Aorta (tissue), 5 donors: ENCODE measurements at places on chromosomes 1 and 21. TPM values are rescaled to one million over a fixed set of nuclear protein-coding genes. Genes with fewer than 3 reads are reported as not detected.

DNA sequence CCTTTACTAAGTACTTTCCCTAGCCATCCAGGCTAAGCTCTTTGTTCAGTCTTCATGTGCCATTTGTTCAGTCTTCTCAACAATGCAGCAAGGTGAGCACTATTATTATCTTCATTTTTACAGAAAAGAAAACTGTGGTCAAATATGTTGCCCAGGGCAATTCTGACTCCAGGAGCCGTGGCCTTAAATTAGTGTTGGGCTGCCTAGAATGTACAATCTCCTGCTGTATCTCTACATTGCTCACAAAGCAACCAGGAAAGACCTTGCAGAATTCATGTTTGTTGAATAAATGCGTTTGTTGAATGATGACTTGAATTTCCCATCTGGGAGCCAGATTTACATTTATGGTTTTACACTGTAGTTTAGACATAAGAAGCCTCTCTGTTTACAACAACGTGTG is 14.2 kb downstream of the CD101 start:
- DNase-seq = no peak

- DNase-seq = no peak
Observed at GRCh38 chr21:37548521-37548981, 182.0 kb downstream of the DYRK1A start.

- peak; percentile 36 for DNase-seq
Observed at GRCh38 chr1:204705888-204706837, 20.6 kb upstream of the LRRN2 start.

DNA sequence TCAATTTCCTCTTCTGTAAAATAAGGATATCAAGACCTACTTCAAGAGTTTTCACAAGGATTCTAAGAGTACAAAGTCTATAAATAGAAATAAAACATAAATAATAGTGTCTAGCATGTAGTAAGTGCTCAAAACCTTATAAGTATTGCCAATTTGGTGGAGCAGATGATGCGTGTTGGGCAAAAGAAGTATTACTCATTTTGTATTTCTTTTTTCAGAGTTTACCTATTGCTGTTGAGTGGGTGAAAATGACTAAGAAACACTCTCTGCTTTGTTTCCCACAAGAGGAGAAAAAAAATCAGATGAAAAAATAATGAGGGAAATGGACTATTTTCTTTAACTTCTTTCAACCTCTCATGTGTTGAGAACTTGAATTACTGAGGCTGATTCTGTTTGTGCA is 103.3 kb upstream of the KCNK2 start:
- no peak for DNase-seq

GRCh38 chr1:201553496-201554189 is 14.7 kb downstream of the NAV1 start:
- no peak for DNase-seq

DNA sequence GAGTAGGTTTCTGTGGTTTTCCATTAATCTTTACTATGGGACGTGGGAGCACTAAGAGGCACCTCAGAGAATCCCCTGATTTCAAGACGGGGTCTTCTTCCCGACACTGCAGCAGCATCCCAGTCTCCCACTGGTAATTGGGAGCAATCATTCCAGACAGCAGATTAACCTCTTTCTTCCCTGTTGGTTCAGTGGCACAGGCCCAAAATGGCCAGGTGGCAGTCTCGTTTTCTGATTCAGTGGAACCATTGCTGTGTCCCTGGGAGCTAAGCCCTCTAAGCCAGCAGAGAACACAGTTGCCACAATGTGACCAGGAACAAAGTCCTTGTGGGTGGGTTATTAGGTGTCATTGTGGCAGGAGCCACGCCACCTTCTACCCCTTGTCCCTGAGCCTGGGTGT is 342.1 kb downstream of the MATN1 start:
- no peak for DNase-seq

GRCh38 chr21:33496345-33496744 is 4.8 kb upstream of the DNAJC28 start:
- no peak for DNase-seq

GRCh38 chr1:151837197-151837596 is 2.4 kb downstream of the C2CD4D start:
- no peak for DNase-seq

DNA sequence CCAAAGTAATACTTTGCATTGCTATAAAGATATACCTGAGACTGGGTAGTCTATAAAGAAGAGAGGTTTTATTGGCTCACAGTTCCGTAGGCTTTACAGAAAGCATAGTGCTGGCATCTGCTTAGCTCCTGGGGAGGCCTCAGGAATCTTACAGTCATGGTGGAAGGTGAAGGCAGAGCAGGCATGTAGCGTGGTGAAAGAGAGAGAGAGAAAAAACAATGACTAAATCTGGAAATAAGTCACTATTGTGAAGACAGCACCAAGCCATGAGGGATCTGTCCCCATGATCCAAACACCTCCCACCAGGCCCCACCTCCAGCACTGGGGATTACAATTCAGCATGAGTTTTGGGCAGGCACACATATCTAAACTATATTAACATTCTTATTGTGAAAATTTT is 30.4 kb downstream of the SLC30A7 start:
- DNase-seq = no peak

DNA sequence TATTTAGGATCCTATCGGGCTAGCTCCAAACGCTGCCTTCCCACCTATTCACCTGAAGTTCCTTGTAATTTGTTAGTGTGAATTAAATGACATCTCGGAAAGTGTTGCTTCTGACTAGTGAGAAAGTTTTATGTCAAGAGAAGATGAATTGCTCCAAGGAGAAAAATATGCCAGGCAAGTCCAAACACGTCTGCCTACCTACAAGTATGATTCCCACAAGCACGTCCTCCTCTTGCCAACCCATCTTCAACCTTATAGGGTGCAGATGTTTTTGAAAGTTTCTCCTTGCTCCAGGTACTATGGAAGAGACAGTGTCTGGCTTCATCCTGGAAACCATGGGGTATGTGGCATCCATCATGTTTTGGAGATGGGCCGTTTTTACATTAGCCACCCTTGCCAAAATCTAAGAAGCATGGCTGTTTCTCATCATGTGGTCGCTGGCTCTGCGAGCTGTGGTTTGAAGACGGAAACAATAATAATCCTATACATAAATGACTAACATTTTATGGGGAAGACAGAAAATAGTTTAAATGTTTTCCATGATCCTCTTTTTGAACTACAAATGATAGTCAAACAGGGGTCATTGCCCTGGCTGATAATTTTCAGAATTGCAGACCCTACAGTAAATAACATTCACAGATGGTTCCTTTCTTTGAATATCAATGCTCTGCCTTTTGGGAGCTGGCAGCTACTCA is 505.8 kb downstream of the SMYD3 start:
- no peak for DNase-seq

- DNase-seq = no peak
Observed at GRCh38 chr21:28229814-28230213, 762.9 kb downstream of the LTN1 start.

DNA sequence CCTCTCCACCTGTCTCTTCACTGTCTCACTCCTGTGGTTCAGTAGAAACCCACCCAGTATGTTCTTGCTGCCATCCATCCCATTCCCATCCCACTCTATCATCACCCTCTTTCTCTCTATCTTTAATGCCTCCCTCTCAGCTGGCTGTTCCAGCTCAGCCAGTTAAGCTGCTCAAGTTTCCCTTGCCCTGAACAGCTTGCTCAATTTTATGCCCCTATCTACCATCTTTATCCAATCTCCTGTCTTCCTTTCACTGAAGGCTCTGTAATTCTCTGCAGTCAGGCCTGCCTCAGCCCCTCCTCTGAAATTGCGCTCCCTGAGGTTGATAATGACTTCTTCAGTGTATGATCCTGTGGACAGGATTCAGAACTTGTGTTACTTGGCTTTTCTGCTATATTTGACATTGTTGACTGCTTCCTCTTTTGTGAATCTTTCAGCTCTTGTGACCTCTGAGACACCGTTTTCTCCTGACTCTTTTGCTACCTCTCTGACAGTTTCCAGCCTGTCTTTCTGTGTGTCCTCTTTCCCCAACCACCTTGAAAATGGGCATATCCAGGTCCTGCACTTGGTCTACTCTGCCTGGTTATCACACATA is 13.9 kb upstream of the BCAR3 start:
- no peak for DNase-seq

- DNase-seq = peak; percentile 64
Observed at GRCh38 chr1:235073331-235073967, 55.2 kb downstream of the TOMM20 start.

GRCh38 chr1:48870596-48870995 is 93.9 kb upstream of the BEND5 start:
- no peak for DNase-seq

- DNase-seq = no peak
Observed at GRCh38 chr1:109578947-109579443, 30.6 kb downstream of the GNAI3 start.

DNA sequence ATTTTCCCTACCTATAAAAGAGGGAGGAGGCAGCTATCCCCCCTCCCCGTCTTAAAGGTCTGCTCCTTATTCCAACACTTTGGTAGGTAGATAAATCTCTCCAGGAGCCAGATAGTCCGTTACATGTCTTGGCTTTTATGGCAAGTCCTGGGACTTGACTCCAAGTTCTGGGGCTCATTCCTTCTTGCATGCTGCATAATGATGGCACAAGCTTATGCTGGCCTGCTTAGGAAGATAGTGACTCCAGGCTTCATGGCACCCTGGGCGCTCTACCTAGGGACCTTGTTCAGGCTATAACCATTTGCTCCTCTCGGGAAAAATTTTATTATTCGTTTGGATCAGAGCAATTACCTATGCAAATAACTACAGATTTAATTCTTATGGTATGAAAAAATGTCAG is 3.7 kb downstream of the SLAMF1 start:
- DNase-seq = no peak

DNA sequence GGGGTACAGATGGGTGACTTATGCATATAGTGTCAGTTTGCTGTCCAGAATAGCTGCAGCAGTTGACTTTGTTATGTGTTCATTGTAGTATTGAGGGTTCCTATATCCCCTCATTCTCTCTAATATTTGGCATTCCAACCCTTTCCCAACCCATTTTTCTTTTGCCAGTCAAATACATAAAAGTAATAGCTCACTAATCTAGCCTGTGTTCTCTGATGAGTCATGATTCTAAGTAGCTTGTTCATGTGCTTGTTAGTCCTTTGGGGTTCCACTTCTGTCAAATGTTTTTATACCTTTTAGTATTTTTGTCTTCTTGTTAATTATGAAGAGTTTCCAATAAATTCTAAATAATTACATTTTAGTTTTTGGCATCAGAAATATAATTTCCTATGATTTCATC is 99.2 kb upstream of the MROH9 start:
- DNase-seq = no peak

DNA sequence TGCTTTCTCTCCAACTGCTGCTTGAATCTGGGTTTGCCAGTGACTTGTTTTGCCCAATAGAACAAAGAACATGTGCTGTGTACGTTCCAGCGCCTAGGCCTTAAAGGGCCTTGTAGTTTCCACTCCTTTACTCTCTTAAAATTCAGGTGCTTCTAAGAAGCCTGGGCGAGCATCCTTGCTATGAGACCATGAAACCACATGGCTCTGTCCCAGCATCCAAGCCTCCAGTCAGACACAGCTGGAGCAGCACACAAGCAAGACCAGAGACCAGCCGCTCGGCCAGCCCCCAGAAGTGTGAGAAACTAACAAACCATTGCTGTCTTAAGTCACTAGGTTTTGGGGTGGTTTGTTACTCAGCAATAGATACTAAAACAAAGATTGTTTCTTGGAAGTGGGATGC is 15.1 kb downstream of the PLEKHO1 start:
- no peak for DNase-seq

- DNase-seq = no peak
Observed at GRCh38 chr1:209738270-209738669, 17.6 kb upstream of the TRAF3IP3 start.

GRCh38 chr21:39188521-39189139 is 5.4 kb upstream of the PSMG1 start:
- no peak for DNase-seq

- peak; percentile 85 for DNase-seq
Observed at GRCh38 chr1:206503591-206504362, 3.6 kb upstream of the RASSF5 start.

The TMEM54 gene
- 21.1 TPM for total RNA-seq

The CD84 gene
- total RNA-seq = 22.9 TPM

The AUNIP gene
- not detected for total RNA-seq

The FAM131C gene
- not detected for total RNA-seq

The FYB2 gene
- total RNA-seq = not detected

The GJB4 gene
- total RNA-seq = not detected
